Osteocyte (in vitro differentiated cells): ENCODE measurements at places on chromosomes 1 and 21. TPM values are rescaled to one million over a fixed set of nuclear protein-coding genes. Genes with fewer than 3 reads are reported as not detected.
A peak's percentile ranks its signal among the peaks of the same experiment; 100 is the strongest.

Gene C1orf141
- not detected in 2 replicates for total RNA-seq

- no peak for DNase-seq
Measured at GRCh38 chr1:81174052-81174451, 626.7 kb upstream of the ADGRL2 start.

- DNase-seq, result no peak
Measured at GRCh38 chr1:222037720-222038119, 295.8 kb upstream of the DUSP10 start.

Gene NOS1AP
- total RNA-seq, result 2.5 and 2.9 TPM in 2 replicates

- no peak for DNase-seq
Measured at GRCh38 chr1:197235355-197235754, 32.7 kb upstream of the CRB1 start.

GRCh38 chr1:63784489-63785390 lies 10.9 kb downstream of the ROR1 start:
- no peak for DNase-seq

Gene REN
- not detected in 2 replicates for total RNA-seq

Gene S100A13
- 126 and 128 TPM in 2 replicates for total RNA-seq

DNA sequence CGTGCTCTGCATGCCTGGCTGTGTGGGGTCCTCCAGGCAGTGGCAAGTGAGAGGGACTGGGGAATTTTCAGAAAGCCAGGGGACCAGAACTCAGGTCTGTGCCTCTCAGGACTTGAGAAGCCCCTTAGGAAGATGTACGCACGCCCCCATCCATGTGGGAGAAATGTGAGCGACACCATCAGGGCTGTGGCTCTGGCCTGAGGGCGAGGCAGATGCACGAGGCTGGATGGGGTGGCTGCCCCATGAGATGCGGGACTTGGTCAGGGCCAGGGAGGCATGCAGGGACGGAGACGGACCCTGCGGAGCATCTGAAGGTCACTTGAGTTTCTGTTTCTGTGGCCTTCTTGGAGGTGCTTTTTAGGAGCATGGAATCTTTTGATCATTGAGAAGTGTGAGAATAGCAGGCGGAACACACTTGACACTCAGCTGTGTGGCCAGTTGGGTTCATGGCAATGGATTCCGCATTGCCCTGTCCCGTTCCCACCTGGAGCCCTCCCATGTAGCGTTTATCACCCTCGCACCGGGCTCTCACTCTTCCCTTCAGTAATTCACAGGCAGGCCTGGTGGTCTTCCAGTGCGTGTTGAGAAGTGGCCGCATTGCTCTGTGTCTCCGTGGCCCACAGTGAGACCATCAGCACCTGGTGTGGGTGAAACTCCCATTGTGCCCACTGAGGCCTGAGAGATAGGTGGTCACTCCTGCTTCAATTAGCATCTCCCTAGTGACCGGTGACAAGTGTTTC lies 30.7 kb upstream of the ACTRT2 start:
- DNase-seq, result no peak

DNA sequence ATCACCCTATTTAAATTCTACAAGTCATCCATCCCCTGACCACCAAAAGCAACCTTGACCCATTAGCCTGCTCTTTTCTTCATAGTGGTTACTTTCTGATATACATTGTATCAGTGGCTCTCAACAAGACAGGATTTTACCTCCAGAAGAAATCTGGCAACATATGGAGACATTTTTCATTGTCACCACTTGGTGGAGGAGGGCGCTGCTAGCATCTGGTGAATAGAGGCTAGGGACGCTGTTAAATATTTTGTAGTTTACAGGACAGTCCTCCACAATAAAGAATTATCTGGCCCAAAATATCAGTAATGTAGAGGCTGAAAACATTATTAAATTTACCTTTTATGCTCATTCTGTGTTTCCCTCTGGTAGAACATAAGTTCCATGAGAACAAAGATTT lies 6.1 kb downstream of the HSPA13 start:
- no peak for DNase-seq

DNA sequence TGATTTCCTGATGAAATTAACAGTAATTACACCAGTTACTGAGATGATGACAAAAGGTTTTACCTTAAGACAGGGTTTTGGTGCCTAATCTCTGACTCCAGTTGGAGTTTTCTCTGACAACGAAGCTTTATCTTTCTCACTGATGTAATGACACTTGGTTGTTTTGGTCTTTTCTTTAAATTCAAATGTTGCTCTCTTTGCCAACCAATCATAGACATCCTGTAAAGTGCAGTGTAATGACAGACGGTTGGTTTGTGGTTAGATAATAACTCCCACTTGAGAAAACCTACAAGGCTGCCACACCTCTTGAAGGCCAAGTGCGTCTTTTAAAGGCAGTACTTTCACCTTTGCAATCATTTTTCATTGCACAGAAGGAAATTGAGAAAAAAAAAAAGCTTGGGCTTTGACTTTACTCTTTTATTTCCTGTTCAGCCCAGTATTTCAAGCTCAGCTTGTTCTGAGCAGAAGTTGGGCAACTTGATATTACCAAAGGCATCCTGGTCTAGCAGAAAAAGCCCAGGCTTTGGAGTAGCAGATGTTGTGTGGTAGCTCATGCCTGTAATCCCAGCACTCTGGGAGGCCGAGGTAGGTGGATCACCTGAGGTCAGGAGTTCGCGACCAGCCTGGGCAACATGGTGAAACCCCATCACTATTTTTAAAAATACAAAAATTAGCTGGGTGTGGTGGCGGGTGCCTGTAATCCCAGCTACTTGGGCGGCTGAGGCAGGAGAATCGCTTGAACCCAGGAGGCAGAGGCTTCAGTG lies 14.9 kb downstream of the PDIK1L start:
- DNase-seq, result peak; percentile 32

Gene KPRP
- not detected in 2 replicates for total RNA-seq

DNA sequence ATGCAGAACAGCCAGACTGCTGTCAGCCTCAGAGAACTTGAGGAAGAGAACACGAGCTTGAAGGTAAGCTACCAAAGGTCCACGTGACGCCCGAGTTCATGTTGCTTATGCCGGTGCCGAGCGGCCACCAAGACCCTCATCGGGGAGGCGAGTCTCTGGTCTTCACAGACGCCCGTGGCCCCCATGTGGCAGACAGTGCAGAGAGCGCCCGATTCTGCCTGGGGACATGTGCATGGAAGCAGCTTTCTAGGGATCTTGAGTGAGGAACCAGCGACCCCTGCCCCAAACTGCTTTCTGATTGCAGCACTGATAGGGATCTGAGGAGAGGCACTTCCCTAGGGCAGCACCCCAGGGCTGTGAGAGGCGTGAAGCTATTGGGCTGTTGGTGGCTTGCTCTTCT lies 56.3 kb upstream of the DIP2A start:
- no peak for DNase-seq

DNA sequence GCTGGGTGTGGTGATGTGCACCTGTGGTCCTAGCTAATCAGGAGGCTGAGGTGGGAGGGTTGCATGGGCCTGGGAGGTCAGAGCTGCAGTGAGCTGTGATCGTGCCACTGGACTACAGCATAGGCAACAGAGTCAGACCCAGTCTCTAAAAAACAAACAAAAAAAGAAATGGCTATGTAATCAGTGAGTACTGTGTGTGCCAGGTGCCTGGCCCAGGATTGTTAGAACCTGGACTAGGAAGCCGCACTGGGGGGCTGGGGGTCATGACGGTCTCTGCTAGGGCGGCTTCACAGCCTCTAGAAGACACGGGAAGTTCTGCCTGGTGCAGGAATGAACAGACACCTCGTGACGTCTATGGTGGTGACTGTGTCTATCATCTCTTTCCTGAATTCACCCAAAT lies 8.5 kb downstream of the TMEM9 start:
- DNase-seq, result no peak

Gene TRIM67
- total RNA-seq, result 0.32 and 0.39 TPM in 2 replicates
